ENCODE measurements at places on chromosomes 1 and 21. TPM values are rescaled to one million over a fixed set of nuclear protein-coding genes. Genes with fewer than 3 reads are reported as not detected.

- no peaks in the 10 kb centered on the region for H3K4me1 ChIP-seq
- H3K36me3 ChIP-seq, result no peaks in the 10 kb centered on the region
- DNase-seq, result no peak
- H3K27me3 ChIP-seq, result no peaks in the 10 kb centered on the region
These were observed 31.2 kb downstream of the UBASH3A start for GRCh38 chr21:42434884-42435283.

DNA sequence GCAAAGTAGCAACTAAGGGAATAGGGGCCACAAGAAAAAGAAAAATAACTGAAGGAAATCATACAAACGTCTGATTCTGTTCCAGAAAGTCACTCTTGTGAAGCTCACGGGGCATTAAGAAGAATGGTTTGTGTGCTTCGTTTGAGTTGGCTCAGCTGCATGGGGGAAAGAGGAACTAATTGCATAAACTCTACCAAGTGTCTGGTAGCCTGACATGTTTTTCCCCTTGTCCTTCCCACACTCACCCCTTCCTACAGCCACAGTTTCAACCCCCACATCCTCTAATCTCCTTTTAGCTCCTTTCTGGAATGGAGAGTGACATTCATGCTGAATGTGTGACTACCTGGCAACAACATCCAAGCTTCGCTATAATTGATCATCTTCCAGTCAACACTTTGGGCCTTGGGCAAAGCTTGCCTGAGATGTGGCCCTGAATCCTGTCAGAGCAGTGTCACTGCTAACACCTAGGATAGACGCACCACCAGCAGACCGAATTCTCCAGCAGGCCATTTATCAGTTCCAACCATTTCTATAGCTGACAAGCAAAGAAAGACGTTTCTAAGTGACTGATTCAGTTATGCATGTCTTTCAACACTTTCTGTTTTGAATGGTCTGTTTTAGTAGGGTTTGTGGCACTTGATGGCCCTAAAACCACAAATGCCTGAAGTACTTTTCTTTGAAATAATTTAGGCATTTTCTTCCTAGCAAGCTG, 439.6 kb downstream of the TTLL7 start:
- H3K27ac ChIP-seq, result no peak overlapping the region
- no peak overlapping the region for H3K4me3 ChIP-seq
- no peaks in the 10 kb centered on the region for H3K27me3 ChIP-seq
- no peaks in the 10 kb centered on the region for H3K4me1 ChIP-seq

- peaks cover 37% of the 10 kb centered on the region for H3K36me3 ChIP-seq
- no peaks in the 10 kb centered on the region for H3K27me3 ChIP-seq
- no peak overlapping the region for H3K4me3 ChIP-seq
- H3K27ac ChIP-seq, result no peak overlapping the region
These were observed 11.4 kb downstream of the ZBTB48 start for GRCh38 chr1:6591222-6591621.

DNA sequence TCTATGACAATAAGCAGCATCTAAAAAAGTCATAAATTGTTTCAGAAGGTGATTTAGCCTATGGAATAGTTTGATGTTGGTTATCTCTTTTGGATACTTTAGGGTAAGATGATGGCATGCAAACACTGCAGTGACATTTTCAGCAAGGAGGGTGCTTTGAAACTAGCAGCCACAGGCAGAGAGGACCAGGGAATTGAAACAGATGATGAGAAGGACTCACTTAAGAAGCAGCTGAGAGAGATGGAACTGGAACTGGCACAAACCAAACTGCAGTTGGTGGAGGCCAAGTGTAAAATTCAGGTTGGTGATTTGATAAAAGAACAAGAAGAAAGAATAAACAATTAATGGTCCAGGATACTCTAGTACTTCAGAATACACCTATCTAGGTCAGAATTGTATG, 11.2 kb upstream of the CACYBP start:
- no peak overlapping the region for H3K27ac ChIP-seq
- H3K4me3 ChIP-seq, result no peak overlapping the region
- peaks cover 14% of the 10 kb centered on the region for H3K4me1 ChIP-seq
- no peaks in the 10 kb centered on the region for H3K36me3 ChIP-seq
- no peaks in the 10 kb centered on the region for H3K27me3 ChIP-seq
- DNase-seq, result no peak

DNA sequence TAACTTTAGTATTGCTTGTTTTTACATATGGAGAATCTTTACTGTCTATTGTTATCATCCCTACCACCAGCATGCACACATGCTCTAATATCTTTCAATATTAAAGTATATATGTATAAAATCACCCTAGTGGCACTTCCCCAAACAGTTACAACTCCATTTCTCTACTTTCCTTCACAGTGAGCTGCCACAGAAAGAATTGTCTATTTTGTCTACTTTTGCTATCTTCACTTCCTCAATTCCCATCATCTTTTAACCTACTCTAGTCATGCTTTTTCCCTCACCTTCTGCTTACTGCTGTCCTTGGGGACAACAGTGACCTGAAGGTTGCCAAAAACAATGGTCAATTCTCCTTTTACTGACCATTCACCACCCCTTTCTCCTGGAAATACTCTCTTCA, 59.2 kb downstream of the VCAM1 start:
- H3K36me3 ChIP-seq, result no peaks in the 10 kb centered on the region
- no peak overlapping the region for H3K27ac ChIP-seq
- no peak for DNase-seq

DNA sequence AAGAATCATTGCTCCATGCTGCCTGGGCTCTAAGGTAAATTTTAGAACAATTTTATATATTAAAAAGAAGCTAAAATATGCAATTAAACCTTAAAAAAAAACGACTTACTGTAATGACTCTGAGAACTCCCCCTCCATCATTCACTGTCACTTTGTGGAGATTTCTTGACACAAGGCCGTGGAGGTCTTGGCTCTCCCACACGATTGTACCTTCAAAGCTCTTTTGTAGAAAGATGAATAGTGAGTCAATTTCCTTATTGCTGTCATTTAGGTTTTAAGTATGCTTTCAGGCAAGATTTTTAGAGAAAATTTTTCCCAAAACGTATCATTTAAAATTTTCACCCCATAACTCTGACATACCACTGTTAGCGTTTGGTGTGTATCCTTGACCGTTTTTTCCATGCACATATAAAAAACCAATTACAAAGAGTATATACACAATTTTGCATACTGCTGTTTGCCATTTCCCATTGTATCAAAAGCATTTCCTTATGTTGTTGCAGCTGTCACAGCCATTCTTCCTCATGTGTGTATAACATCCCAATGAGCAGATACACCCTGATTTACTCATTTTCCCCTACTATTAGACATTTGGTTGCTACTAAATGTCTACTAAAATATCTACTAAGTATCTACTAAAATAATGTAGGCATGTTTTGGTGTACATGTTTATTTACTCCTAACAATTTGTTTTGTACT, 33.4 kb downstream of the B3GALNT2 start:
- no peak for DNase-seq
- no peak overlapping the region for H3K4me3 ChIP-seq
- H3K27ac ChIP-seq, result no peak overlapping the region
- H3K36me3 ChIP-seq, result peaks cover 14% of the 10 kb centered on the region

DNA sequence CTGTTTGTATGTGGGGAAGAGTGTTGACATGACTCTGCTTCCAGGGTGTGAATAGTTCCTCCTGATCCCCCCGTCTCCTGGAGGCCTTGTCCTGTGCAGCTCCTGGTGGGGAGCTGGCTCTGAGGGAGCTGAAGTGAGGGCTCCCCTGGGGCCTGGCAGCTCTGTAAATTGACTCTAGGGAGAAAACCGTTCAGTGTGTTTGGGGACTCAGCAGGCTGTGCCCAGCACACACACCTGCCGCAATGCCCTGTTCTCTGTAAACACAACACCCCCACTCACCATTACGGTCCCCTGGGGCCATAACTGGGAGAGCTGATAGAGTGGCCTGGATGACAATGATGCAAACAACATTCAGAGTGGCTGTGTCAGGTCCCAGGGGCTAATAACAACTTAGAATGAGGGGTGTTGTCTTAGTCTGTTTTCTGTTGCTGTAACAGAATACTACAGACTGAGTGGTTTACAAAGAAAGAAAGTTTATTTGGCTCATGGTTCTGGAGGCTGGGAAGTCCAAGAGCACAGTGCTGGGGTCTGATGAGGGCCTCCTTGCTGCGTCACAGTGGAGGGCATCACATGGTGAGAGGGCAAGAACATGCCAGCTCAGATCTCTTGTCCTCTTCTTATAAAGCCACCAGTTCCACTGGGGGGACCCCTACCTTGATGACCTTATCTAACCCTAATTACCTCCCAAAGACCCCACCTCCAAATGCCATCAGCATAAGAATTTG, 15.3 kb downstream of the ADORA1 start:
- no peak for DNase-seq
- peak overlapping the region; percentile 79 for H3K27ac ChIP-seq
- no peaks in the 10 kb centered on the region for H3K27me3 ChIP-seq
- H3K4me1 ChIP-seq, result peaks cover 71% of the 10 kb centered on the region
- no peaks in the 10 kb centered on the region for H3K36me3 ChIP-seq

- H3K4me3 ChIP-seq, result no peak overlapping the region
- H3K27ac ChIP-seq, result no peak overlapping the region
- no peak for DNase-seq
- no peaks in the 10 kb centered on the region for H3K27me3 ChIP-seq
- no peaks in the 10 kb centered on the region for H3K4me1 ChIP-seq
These were observed 125.4 kb downstream of the TBX19 start for GRCh38 chr1:168405906-168406549.

- H3K36me3 ChIP-seq, result no peaks in the 10 kb centered on the region
- no peak overlapping the region for H3K27ac ChIP-seq
- H3K4me1 ChIP-seq, result peaks cover 30% of the 10 kb centered on the region
- peak; percentile 48 for DNase-seq
These were observed 23.0 kb downstream of the GIPC2 start for GRCh38 chr1:78068681-78069283.

- no peak for DNase-seq
- no peak overlapping the region for H3K4me3 ChIP-seq
- no peaks in the 10 kb centered on the region for H3K27me3 ChIP-seq
- no peaks in the 10 kb centered on the region for H3K36me3 ChIP-seq
These were observed 711.2 kb downstream of the KCNT2 start for GRCh38 chr1:195897076-195897475.

GRCh38 chr1:17661546-17662157, 93.5 kb upstream of the ACTL8 start:
- peak; percentile 63 for DNase-seq
- H3K4me3 ChIP-seq, result no peak overlapping the region
- H3K4me1 ChIP-seq, result peaks cover 11% of the 10 kb centered on the region
- peaks cover 34% of the 10 kb centered on the region for H3K36me3 ChIP-seq

DNA sequence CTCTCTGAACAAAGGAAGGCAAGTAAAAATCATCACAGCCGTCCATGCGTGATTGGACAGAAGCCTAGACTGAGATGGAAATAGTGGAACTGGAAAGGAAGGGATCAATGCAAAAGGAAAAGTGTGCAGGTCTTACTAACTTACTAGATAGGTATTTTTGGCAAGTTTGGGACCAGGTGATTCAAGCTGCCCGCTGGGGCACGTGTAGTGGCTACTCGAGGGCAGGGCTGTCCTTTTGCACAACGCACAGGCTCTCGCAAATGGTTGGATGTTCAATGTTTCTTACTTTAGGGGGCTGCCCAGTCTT, 566 bp upstream of the ALG6 start:
- peak overlapping the region; percentile 70 for H3K27ac ChIP-seq
- H3K36me3 ChIP-seq, result peaks cover 2% of the 10 kb centered on the region
- peaks cover 12% of the 10 kb centered on the region for H3K4me1 ChIP-seq
- no peak for DNase-seq
- H3K27me3 ChIP-seq, result no peaks in the 10 kb centered on the region

DNA sequence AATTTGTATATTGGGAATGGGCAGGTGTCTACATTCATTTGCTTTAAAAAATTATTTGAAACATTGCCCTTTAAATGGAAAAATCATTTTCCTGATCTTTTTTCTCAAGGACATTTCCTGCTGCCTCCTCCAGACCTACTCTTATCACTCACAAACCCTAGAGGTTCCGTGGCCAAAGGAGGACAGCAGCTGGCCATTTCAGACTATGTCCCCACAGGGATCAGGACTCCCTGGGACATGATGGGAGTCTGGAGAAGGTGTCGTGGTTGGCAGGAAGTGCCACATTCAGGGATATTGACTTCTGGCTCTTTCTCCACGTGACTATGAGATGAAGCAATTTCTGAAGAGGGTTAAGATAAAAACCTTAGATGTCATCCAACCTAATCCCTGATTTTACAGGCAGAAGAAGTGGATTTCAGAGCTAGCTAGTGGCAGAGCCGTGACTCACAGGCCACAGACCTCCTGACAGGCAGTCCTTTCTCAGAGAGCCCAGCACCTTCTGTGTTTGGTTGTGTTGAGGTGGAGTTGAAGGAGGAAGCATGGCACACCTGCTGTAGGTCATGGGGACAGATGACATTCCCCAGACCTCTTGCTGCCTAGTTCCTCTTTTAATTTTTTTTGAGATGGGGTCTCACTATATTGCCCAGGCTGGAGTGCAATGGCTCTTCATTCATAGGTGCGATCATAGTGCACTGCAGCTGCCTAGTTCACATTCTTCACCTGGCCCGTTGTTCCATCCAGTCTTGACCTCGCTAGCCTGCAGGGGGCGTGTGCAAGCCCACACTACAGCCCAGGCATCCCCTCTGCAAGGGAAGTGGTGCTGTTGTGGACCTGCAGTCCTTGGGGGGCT, 25.5 kb upstream of the IL10 start:
- H3K4me3 ChIP-seq, result no peak overlapping the region
- peak overlapping the region; percentile 73 for H3K27ac ChIP-seq
- peak; percentile 63 for DNase-seq

GRCh38 chr1:229430761-229431283, 3.1 kb downstream of the ACTA1 start:
- no peaks in the 10 kb centered on the region for H3K36me3 ChIP-seq
- peaks cover 46% of the 10 kb centered on the region for H3K27me3 ChIP-seq
- H3K4me3 ChIP-seq, result no peak overlapping the region
- H3K27ac ChIP-seq, result no peak overlapping the region
- peaks cover 21% of the 10 kb centered on the region for H3K4me1 ChIP-seq

GRCh38 chr1:211349741-211350140, 23.1 kb downstream of the TRAF5 start:
- DNase-seq, result no peak
- H3K4me3 ChIP-seq, result no peak overlapping the region
- no peak overlapping the region for H3K27ac ChIP-seq

GRCh38 chr1:26959722-26960624, at the start of gene KDF1:
Gene KDF1, minus strand, starts transcription at chr1:26960468. Its CDS starts 8,088 bp downstream, at chr1:26952380.
- no peaks in the 10 kb centered on the region for H3K36me3 ChIP-seq
- peak within 1 kb of the TSS; percentile 97 for H3K4me3 ChIP-seq
- H3K4me1 ChIP-seq, result peaks cover 27% of the 10 kb centered on the region
- no peaks in the 10 kb centered on the region for H3K27me3 ChIP-seq
- peak; percentile 92 for DNase-seq

- H3K4me3 ChIP-seq, result no peak overlapping the region
- no peak overlapping the region for H3K27ac ChIP-seq
- no peaks in the 10 kb centered on the region for H3K4me1 ChIP-seq
- DNase-seq, result no peak
- no peaks in the 10 kb centered on the region for H3K27me3 ChIP-seq
These were observed 7.4 kb downstream of the OR2T10 start for GRCh38 chr1:248590055-248590454.

The IFNLR1 gene
- total RNA-seq, result 5.4 TPM

The AMPD1 gene
- not detected for total RNA-seq

The AQP10 gene
- total RNA-seq, result not detected

The KIAA0040 gene
- 29.7 TPM for total RNA-seq

The C1orf56 gene
- 6.9 TPM for total RNA-seq

The GCSAML gene
- not detected for total RNA-seq

The TMEM50A gene
- 57.7 TPM for total RNA-seq

The PKLR gene
- not detected for total RNA-seq

The ALG14 gene
- 0.99 TPM for total RNA-seq

The FAM151A gene
- not detected for total RNA-seq

Data from body of pancreas (tissue), 4 donors.